ENCODE measurements at places on chromosomes 13 and 19. TPM values are rescaled to one million over a fixed set of nuclear protein-coding genes. Genes with fewer than 3 reads are reported as not detected.

Gene KCTD15
- 39.4 TPM for total RNA-seq

Gene PRDX2
- 292 TPM for total RNA-seq

Gene SULT2A1
- total RNA-seq: not detected

Gene SYT3
- total RNA-seq: not detected

Gene LILRB5
- not detected for total RNA-seq

Gene C19orf73
- 2.2 TPM for total RNA-seq

Gene APOC1
- total RNA-seq: 38.3 TPM

Gene GIPC1
- 90.4 TPM for total RNA-seq

Gene C19orf81
- not detected for total RNA-seq

Gene ZNF222
- total RNA-seq: 3.4 TPM

Gene DCT
- not detected for total RNA-seq

Gene FGF22
- not detected for total RNA-seq

Gene TMC4
- total RNA-seq: 0.90 TPM

Gene F10
- total RNA-seq: 7.2 TPM

Gene GPR12
- not detected for total RNA-seq

Gene FSD1
- total RNA-seq: 3.1 TPM

Gene ZNF66
- 0.72 TPM for total RNA-seq

Gene ZNF587B
- 11.5 TPM for total RNA-seq

Gene CLC
- not detected for total RNA-seq

Gene ZNF285
- total RNA-seq: 1.6 TPM

Gene FFAR2
- not detected for total RNA-seq

Gene CEACAM20
- total RNA-seq: not detected

Gene RAP2A
- 56.4 TPM for total RNA-seq

Gene ZNF493
- total RNA-seq: 2.5 TPM

Gene CCDC8
- 32.1 TPM for total RNA-seq

Gene FGF21
- total RNA-seq: not detected

Gene ETFB
- total RNA-seq: 165 TPM

Gene WDR62
- 1.3 TPM for total RNA-seq

Gene APOC4
- not detected for total RNA-seq

Gene STK24
- 47.0 TPM for total RNA-seq

Gene TBC1D17
- 20.4 TPM for total RNA-seq

Gene ZNF761
- 8.7 TPM for total RNA-seq

Gene FOSB
- total RNA-seq: 81.4 TPM

Gene KLK3
- total RNA-seq: not detected

Gene PRR36
- not detected for total RNA-seq

Gene ZNF221
- 7.5 TPM for total RNA-seq

Gene NPAS1
- total RNA-seq: 12.8 TPM
